ENCODE measurements at places on chromosomes 7 and 10. TPM values are rescaled to one million over a fixed set of nuclear protein-coding genes. Genes with fewer than 3 reads are reported as not detected.

The HOXA13 gene
- total RNA-seq = not detected

The ADO gene
- total RNA-seq = 16.5 TPM

The STK32C gene
- 13.2 TPM for total RNA-seq

The WNT8B gene
- total RNA-seq = not detected

The HHEX gene
- 12.2 TPM for total RNA-seq

The MRLN gene
- not detected for total RNA-seq

The ICA1 gene
- total RNA-seq = 27.0 TPM

The CC2D2B gene
- 2.8 TPM for total RNA-seq

The TMEM270 gene
- not detected for total RNA-seq

The EPHB4 gene
- total RNA-seq = 117 TPM

The ALOX5 gene
- total RNA-seq = 128 TPM

The OPN1SW gene
- not detected for total RNA-seq

The FKBP9 gene
- total RNA-seq = 113 TPM

The FZD8 gene
- total RNA-seq = 20.4 TPM

The MGAM2 gene
- total RNA-seq = 0.61 TPM

The AKR1C4 gene
- total RNA-seq = not detected

The FGL2 gene
- 32.1 TPM for total RNA-seq

The PCGF6 gene
- 5.5 TPM for total RNA-seq

The PLAC9 gene
- total RNA-seq = 24.1 TPM

The SPDYE9 gene
- not detected for total RNA-seq

The GJD4 gene
- total RNA-seq = not detected

The KLF14 gene
- total RNA-seq = not detected

The SPACDR gene
- 1.8 TPM for total RNA-seq

The PIK3AP1 gene
- 65.2 TPM for total RNA-seq

The TMED4 gene
- total RNA-seq = 78.3 TPM

The CCDC172 gene
- total RNA-seq = not detected

The PAX4 gene
- not detected for total RNA-seq

The PRLHR gene
- not detected for total RNA-seq

The SP8 gene
- total RNA-seq = not detected

The PTPN20 gene
- total RNA-seq = 2.6 TPM

The CAMK2B gene
- total RNA-seq = 0.17 TPM

The NXPH1 gene
- total RNA-seq = not detected
